ENCODE measurements at places on chromosomes 5 and 9. TPM values are rescaled to one million over a fixed set of nuclear protein-coding genes. Genes with fewer than 3 reads are reported as not detected.

- DNase-seq = no peak
These were observed 28.4 kb upstream of the GPR150 start for GRCh38 chr5:95591490-95591901.

DNA sequence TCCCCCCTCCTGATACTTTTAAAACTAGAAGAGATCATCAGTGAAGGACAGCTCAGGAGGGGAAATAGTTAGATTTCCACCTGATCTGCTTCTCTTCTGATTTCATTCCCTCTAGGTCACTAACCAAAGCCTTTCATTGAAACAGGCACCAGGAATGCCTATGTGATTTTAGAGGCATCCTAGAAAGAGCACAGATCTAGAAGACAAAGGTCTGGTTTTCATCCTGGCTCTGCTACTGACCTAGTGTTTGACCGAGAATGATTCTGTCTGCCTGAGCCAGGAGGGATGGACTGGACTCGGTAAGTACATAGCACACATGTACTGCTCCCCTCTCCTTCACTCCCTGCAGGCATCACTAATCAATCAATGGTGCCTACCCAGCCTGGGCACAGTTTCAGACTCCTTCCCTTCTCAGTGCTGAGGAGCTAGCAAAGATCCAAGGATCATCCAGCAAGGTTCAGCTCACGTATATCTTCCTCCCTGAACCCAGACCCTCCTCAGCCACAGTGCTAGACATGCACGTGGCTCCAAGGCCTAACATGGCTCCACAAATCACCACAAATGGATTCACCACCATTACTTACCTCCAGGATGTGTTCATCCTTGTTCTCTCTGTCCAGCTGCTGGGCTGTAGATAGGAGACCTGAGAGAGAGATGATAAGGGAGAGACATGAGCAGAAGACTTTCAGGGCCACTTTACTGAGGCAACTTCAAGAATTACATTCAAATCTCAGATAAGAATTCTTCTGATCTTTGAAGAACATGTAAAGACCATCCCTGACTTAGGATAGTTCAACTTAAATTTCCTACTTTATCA, 35.2 kb downstream of the FAT2 start:
- no peak for DNase-seq

DNA sequence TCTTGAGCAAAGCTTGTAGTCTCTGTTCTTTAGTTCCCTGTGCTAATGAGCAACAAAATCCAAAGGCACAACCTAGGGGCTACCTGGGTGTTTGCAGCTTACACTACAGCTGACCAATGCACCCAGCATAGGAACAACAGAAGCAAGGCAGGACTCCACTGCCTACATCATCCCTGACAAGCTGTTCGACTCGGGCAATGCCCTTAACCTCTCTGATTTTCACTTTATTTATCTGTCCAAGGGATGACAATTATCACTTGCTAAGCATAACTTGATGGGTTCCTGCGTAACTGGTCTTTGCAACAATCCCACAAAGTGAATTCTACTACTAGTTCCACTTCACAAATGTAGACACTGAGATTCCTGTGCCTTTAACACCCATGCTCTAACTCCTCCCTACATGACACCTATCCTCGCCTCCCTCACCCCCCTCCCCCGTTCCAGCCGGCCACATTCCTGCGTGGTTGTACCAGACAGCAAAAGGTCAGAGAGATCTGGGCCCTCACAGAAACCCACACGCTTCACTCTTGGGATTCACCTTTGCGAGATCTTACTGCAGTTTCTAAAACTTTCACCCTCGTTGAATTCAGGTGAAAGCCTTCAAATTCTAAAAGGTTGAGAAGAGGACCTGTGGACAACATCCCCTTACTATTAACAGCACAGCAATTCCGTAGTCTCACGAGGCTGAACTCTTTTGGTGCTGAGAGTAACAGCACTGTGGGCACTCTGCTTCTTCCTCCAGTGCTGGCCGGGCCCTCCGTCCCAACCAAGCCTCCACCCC, 995 bp downstream of the IPPK start:
- DNase-seq = no peak

GRCh38 chr9:18594837-18595236, 120.9 kb downstream of the ADAMTSL1 start:
- no peak for DNase-seq

DNA sequence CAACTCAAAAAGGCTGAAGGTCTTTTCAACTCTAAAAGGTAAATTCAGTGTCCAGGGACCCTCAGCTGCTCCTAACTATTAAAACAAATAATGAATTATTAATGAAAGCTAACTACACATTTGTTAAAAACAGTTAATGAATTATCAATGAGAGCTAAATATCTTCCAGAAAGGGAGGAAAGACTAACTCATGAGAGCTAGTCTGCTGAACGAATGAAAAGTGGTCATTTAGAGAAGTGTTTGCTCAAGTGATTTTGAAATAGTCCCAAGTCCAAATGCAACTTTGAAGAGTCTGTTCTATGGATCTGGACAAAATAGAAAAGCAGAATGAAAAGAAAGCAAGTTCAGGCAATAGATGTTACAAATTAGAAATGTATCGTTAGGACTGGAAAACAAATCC, 133.9 kb upstream of the SPEF2 start:
- no peak for DNase-seq

DNA sequence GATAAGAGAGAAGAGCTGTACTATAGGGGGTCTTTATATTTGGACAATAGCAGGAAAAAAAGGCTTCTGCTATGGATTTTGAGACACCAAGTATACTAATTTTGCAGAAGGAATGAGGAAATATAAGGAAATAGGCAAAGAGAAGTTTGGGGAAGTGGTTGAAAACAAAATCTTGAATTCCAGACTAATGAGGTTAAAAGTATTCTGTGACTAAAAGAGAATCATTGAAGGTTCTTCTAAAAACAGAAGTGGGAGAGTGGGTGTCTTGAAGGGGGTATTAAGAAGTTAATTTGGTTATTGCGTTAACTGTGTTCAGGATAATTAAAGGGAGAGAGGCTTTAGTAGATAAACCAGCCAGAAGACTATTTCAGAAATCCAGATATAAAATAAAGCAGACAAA, 148.7 kb downstream of the RFK start:
- no peak for DNase-seq

DNA sequence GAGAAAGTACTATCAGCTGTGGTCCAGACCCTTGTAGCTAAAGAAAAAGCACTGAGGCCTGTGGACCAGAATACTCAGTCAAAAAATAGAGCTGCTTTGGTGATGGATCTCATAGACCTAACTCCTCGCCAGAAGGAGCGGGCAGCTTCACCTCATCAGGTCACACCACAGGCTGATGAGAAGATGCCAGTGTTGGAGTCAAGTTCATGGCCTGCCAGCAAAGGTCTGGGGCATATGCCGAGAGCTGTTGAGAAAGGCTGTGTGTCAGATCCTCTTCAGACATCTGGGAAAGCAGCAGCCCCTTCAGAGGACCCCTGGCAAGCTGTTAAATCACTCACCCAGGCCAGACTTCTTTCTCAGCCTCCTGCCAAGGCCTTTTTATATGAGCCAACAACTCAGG, 8.9 kb downstream of the RAB24 start:
- DNase-seq = no peak

- no peak for DNase-seq
These were observed 82.1 kb upstream of the LMX1B start for GRCh38 chr9:126531591-126531990.

The SLC4A9 gene
- not detected for total RNA-seq

The TMEM167A gene
- 55.6 TPM for total RNA-seq
